Activated T-helper 17 cell treated with anti-CD3 and anti-CD28 coated beads, Interleukin-2, amount 50 U/mL, for 72 hours (primary cell): ENCODE measurements at places on chromosomes 16 and 17. TPM values are rescaled to one million over a fixed set of nuclear protein-coding genes. Genes with fewer than 3 reads are reported as not detected.

Gene KRTAP9-4
- total RNA-seq: not detected

Gene INCA1
- 0.69 TPM for total RNA-seq

Gene KRTAP4-5
- not detected for total RNA-seq

Gene DPEP3
- not detected for total RNA-seq

Gene SLC47A2
- total RNA-seq: not detected

Gene TBX2
- total RNA-seq: not detected

Gene PRKCB
- 87.7 TPM for total RNA-seq

Gene KCNG4
- not detected for total RNA-seq

Gene FOXN1
- not detected for total RNA-seq

Gene MSLN
- total RNA-seq: not detected

Gene GALR2
- total RNA-seq: 14.8 TPM

Gene CUEDC1
- 0.56 TPM for total RNA-seq

Gene CACNA1G
- total RNA-seq: not detected

Gene SAMD14
- 6.9 TPM for total RNA-seq

Gene CDYL2
- 40.3 TPM for total RNA-seq

Gene HBZ
- total RNA-seq: not detected

Gene PTX4
- not detected for total RNA-seq

Gene MT1E
- 0.53 TPM for total RNA-seq

Gene PNMT
- not detected for total RNA-seq

Gene RAB37
- 3.4 TPM for total RNA-seq

Gene CNTNAP4
- not detected for total RNA-seq

Gene NPIPA7
- total RNA-seq: 5.3 TPM

Gene CDH13
- not detected for total RNA-seq

Gene ZNF597
- 3.0 TPM for total RNA-seq

Gene ABCC6
- total RNA-seq: 0.24 TPM

Gene SMIM5
- not detected for total RNA-seq

Gene GNAO1
- 0.74 TPM for total RNA-seq

Gene KCNAB3
- total RNA-seq: 8.6 TPM

Gene CRYBA1
- not detected for total RNA-seq

Gene PIK3R5
- 47.2 TPM for total RNA-seq

Gene ASIC2
- total RNA-seq: not detected

Gene KRT32
- not detected for total RNA-seq

Gene EFCAB5
- 1.1 TPM for total RNA-seq

Gene MMP28
- not detected for total RNA-seq

Gene MEOX1
- total RNA-seq: 4.8 TPM

Gene CSH1
- total RNA-seq: 7.6 TPM

Gene GRAP
- 13.1 TPM for total RNA-seq

Gene TBC1D3D
- total RNA-seq: 3.7 TPM

Gene ADAD2
- not detected for total RNA-seq

Gene CFAP20
- total RNA-seq: 49.7 TPM

Gene IGF2BP1
- total RNA-seq: 0.63 TPM

Gene ABI3
- total RNA-seq: 23.5 TPM

Gene HAS3
- total RNA-seq: 0.71 TPM

Gene EFCAB13
- total RNA-seq: 3.0 TPM

Gene MT1A
- total RNA-seq: 1.5 TPM
